Fibroblast of skin of left quadriceps (primary cell): ENCODE measurements at places on chromosomes 6 and 20.

- DNase-seq, result no peak
Measured at GRCh38 chr6:35736982-35737412, at the start of gene ARMC12. ARMC12 (plus strand) TSS chr6:35737032; CDS start chr6:35737109, 77 bp downstream.

- peak; percentile 80 for DNase-seq
Measured at GRCh38 chr6:43714311-43715055, 26.9 kb upstream of the MRPS18A start.

DNA sequence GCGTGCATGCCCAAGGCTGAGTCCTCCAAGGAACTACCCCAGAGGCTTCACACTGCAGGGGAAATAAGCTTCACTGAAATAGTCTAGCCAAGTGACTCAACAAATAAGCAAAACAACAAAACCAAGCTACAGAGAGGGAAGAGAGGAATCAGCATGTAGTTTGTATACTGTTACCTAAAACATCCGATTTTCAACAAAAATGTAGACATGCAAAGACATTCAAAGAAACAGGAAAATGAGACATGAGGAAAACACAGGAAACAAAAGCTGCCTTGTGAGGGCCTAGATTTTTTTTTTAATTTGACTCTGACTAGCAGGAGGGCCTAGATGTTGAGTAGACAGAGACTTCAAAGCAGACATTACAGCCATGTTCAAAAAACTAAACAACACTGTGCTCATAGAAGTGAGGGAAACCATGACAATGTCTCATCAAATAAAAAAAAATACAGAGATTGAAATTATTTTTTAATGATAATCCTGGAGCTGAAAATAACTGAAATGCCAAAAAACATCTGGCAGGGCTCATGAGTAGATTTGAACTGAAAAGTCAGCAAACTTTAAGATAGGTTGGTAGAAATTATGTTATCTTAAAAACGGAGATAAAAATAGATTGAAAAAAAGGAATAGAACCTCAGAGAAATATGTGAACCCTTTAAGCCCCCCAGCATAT lies 16.4 kb upstream of the KIF25 start:
- no peak for DNase-seq

DNA sequence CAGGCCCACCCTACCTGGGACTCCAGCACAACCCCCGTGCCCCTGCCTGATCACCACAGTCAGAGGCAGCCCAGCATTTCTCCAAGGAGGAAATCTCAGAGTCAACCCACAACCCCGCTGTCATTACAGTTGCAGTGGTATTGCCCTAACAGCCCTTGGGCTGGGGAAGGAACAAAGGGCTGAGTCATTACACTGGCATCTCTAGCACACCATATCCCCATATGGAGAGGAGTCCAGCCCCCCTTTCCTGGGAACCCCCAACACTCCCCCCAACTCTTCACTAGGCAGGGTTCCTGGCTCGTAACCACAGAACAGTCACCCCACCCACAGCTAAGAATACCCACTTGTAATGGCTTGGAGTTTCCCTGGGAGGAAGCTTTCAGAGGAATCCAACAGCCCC lies 149.4 kb upstream of the OGFRL1 start:
- DNase-seq, result no peak

- DNase-seq, result no peak
Measured at GRCh38 chr6:44177691-44178423, 19.2 kb downstream of the CAPN11 start.

DNA sequence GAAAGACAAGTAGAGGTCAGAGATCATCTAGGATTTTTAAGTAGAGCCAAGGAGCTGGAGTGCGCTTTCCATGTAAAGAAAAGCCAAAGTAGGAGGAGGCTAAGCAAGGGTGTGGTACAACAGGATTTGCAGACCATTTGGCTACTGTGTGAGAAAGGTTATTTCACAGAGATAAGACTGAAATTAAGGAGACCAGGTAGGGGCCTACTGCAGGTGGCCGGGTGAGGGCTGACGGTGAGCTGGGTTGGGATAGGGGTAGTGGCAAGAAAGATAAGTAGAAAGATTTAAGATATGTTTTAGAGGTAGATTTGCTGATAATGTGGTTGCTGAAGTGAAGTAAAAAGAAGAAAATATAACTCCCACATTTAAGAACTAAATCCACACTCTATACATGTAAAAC lies 3.8 kb downstream of the BLOC1S5 start:
- no peak for DNase-seq
